ENCODE measurements at places on chromosomes 12 and 14. TPM values are rescaled to one million over a fixed set of nuclear protein-coding genes. Genes with fewer than 3 reads are reported as not detected.
A peak's percentile ranks its signal among the peaks of the same experiment; 100 is the strongest.

IL22 gene
- not detected for total RNA-seq

CLBA1 gene
- 22.3 TPM for total RNA-seq

SAMD4A gene
- 26.6 TPM for total RNA-seq

GPR162 gene
- total RNA-seq = 36.0 TPM

TMEM30B gene
- total RNA-seq = 24.3 TPM

BEST3 gene
- total RNA-seq = 0.52 TPM

CATSPERB gene
- total RNA-seq = 9.0 TPM

TOMM20L gene
- not detected for total RNA-seq

MYF5 gene
- not detected for total RNA-seq

RNASE3 gene
- not detected for total RNA-seq

RILPL2 gene
- 12.2 TPM for total RNA-seq

LMBR1L gene
- total RNA-seq = 70.1 TPM

DNA sequence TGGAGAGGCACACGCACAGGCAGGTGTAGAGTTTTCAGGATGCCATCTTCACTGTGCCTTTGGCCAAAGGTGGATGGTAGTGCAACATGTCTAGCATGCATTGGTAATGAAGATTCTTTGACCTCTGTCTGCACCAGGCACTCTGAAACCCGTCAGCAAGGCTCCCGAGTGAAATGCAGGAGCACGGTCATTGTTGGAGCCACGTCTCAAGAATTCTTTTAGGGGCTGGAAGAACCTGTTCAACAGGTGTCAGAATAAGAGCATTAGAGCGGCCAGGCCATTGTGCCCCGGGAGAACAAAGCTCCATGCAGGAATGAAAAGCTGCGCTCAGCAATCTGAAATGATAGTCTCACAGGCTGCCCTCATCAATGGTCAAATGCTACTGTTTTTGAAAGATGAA lies 40.2 kb upstream of the DICER1 start:
- H3K4me3 ChIP-seq = no peak overlapping the region
- H3K27ac ChIP-seq = no peak overlapping the region
- no peaks in the 10 kb centered on the region for H3K27me3 ChIP-seq
- H3K36me3 ChIP-seq = no peaks in the 10 kb centered on the region
- H3K4me1 ChIP-seq = peaks cover 4% of the 10 kb centered on the region

DNA sequence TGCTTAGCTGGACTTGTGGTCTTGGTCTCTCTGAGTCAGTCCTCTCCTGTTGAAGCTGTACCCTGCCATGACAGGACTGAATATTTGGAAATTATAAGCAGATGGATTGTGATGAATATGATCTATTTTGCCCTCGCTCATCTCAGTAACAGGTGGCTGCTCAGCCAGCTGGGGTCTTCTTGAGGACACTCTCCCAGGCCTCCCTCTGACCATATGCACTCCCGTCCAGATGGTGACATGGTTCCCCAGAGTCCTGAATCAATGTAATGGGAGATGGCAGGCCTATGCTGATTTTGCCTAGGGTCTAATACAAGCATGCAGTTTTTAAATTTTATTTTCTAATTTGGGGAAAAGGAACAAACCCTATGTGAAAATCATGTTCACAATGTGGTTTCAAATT lies 63.1 kb upstream of the TRHDE start:
- H3K27ac ChIP-seq = no peak overlapping the region
- no peak overlapping the region for H3K4me3 ChIP-seq
- no peaks in the 10 kb centered on the region for H3K36me3 ChIP-seq
- no peak for DNase-seq

GRCh38 chr14:99755068-99755405 lies 38.2 kb upstream of the EML1 start:
- peaks cover 10% of the 10 kb centered on the region for H3K4me1 ChIP-seq
- no peaks in the 10 kb centered on the region for H3K27me3 ChIP-seq
- H3K4me3 ChIP-seq = no peak overlapping the region
- no peaks in the 10 kb centered on the region for H3K36me3 ChIP-seq

- no peak overlapping the region for H3K4me3 ChIP-seq
- peaks cover 28% of the 10 kb centered on the region for H3K4me1 ChIP-seq
These were observed 71.4 kb upstream of the SRSF5 start for GRCh38 chr14:69695322-69696203.

DNA sequence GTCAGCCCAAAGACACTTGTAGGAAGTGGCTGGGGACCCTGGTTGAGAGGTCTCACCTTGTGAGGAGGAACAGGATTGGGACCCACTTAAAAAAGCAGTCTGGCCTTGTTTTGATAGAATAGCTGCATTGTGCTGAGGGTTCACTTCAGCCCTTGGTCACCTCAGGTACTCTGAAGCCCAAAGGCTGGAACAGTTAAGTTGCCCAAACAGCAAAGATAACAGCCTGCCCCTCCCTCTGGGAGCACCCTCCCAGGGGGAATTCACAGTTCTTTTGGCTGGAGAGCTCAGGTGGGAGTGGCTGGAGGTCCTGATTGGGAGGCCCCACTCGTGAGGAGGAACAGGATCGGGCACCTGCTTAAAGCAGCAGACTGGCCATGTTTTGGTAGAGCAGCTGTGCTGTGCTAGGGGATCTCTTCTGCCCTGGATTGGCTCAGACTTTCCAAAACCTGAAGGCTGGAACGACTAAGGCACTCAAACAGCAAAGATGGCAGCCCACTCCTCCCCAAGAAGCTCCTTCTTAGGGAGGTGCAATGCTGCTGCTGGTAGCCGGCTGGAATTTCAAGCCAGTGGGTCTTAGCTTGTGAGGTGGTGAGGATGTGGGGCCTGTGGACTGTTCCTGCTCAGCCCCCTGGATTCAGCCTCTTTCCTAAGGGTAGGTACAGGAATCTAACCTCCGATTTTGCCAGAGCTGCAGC lies 143.8 kb upstream of the SLC38A2 start:
- DNase-seq = no peak
- H3K27me3 ChIP-seq = no peaks in the 10 kb centered on the region
- H3K4me3 ChIP-seq = no peak overlapping the region
- H3K36me3 ChIP-seq = no peaks in the 10 kb centered on the region
- peaks cover 20% of the 10 kb centered on the region for H3K4me1 ChIP-seq
- H3K27ac ChIP-seq = no peak overlapping the region

DNA sequence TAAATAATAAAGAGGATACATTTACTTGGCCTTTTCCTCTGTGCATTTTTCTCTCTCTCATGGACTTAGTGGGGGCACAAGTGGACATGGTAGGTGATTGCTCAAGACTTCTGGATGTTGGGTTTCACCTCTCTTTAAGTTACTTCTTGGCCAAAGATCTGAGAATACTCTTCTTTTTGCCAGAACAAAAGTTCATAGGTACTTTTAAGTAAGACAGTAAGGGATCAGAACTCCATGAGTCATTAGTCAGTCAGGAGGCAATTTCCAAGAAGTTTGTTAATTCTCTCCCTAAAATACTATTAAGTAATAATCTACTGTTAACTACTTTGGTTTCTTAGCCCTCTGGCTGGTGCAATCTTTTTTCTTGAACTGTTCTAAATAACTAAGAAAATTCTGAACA lies 84.2 kb downstream of the GRIP1 start:
- DNase-seq = no peak
- no peak overlapping the region for H3K27ac ChIP-seq

- H3K27me3 ChIP-seq = no peaks in the 10 kb centered on the region
- no peaks in the 10 kb centered on the region for H3K36me3 ChIP-seq
- no peak overlapping the region for H3K27ac ChIP-seq
- DNase-seq = no peak
These were observed 26.4 kb downstream of the PTPRQ start for GRCh38 chr12:80470403-80470802.

GRCh38 chr12:6936636-6937480 lies 6.8 kb upstream of the RNU7-1 start:
- H3K4me1 ChIP-seq = peaks cover 11% of the 10 kb centered on the region
- H3K27ac ChIP-seq = peak overlapping the region; percentile 85
- DNase-seq = no peak

- H3K4me1 ChIP-seq = no peaks in the 10 kb centered on the region
- no peak for DNase-seq
- H3K36me3 ChIP-seq = peaks cover 22% of the 10 kb centered on the region
- H3K27me3 ChIP-seq = no peaks in the 10 kb centered on the region
These were observed 47.5 kb downstream of the C14orf132 start for GRCh38 chr14:96086574-96087077.

DNA sequence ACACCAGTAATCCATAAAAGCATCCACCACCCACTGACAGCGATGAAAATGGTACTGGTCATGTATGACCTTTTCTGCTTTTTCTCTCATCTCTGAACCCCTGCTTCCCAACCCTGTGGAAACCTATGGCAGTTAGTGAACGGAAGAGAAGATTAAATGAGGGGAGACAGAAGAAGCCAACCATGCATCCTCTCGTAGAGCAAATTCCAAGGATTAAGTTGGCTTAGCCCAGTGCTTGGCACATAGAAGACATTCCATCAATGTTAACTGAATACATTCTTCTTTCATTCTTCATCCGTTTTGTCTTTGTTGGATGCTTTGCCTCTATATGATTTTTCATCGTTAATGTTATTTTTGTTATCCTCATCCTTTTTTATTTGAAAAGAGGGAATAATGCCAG lies 339.7 kb upstream of the FLRT2 start:
- H3K27ac ChIP-seq = no peak overlapping the region
- no peaks in the 10 kb centered on the region for H3K36me3 ChIP-seq
- no peak for DNase-seq
- no peaks in the 10 kb centered on the region for H3K4me1 ChIP-seq

DNA sequence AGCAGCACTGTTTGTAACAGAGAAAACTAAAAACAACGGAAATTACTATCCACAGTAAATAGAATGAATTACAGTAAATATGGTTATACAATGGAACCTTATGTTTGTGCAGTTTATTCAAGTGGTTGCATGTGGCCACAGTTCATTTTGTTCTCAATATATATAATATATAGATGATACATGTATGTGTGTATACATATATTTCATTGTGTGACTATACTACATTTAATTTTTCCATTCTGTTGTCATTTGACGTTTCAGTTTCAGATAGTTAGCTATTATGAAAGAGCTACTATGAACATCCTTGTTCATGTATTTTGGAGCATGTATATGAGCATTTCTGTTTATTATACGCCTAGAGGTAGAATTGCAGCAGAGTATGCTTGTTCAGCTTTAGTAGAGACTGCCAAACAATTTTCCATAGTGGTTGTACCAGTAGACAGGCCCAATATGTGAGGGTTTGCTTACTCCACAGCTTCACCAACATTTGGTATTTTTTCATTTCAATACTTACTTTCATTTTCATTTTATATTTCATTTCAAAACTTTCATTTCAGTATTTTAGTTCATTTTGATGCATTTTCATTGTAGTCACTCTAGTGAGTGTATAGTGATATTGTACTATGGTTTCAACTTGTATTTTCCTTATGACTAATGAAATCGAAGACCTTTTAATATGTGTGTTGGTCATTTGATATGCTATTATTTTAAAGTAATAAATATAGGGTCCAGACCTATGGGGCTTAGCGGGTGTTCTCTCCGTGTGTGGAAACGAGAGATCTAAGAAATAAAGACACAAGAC lies 141.5 kb upstream of the FGD4 start:
- no peaks in the 10 kb centered on the region for H3K27me3 ChIP-seq
- H3K27ac ChIP-seq = no peak overlapping the region
- H3K4me3 ChIP-seq = no peak overlapping the region
- H3K4me1 ChIP-seq = peaks cover 4% of the 10 kb centered on the region

DNA sequence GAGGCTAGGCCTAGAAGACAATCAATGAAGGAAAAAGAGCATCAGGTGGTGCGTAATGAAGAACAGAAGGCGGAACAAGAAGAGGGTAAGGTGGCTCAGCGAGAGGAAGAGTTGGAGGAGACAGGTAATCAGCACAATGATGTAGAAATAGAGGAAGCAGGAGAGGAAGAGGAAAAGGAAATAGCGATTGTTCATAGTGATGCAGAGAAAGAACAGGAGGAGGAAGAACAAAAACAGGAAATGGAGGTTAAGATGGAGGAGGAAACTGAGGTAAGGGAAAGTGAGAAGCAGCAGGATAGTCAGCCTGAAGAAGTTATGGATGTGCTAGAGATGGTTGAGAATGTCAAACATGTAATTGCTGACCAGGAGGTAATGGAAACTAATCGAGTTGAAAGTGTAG lies 5.5 kb downstream of the PNN start:
- H3K4me1 ChIP-seq = peaks cover 8% of the 10 kb centered on the region
- peaks cover 63% of the 10 kb centered on the region for H3K36me3 ChIP-seq
- no peak for DNase-seq
- H3K27ac ChIP-seq = no peak overlapping the region
- no peaks in the 10 kb centered on the region for H3K27me3 ChIP-seq

DNA sequence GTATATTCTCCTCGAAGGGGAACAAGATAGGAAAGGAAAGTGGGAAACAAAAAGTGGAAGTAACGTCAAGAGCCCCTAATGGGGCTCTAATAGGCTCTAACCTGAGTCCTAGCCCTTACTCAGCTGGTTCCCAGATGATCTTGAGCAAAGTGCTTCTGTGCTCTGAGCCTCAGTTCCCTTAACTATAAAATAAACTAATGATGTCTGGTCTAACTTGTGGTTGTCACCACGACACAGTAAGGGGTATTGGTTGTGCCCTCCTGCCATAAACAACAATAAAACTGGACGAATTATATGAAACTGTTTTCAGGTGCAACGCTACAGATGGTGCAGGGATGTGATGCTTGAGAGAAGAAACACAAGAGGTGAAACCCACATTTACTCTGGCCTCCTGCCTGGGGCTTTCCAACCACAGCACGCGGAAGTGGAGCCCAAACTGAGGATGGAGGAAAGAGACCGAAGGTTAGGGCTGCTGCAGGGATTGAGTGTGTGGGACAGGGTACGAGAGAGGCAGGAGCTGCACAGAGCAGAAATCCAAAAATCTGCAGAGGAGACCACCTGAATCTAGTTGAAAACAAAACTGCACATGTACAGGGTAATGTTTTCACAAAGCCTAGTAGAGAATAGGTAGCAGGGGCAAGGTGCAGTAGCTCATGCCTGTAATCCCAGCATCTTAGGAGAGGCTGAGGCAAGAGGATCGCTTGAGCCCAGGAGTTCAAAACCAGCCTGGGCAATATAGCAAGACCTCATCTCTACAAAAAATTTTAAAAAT lies 45.6 kb upstream of the BCL2L14 start:
- H3K27ac ChIP-seq = no peak overlapping the region
- no peaks in the 10 kb centered on the region for H3K4me1 ChIP-seq
- H3K27me3 ChIP-seq = no peaks in the 10 kb centered on the region
- DNase-seq = no peak
- H3K4me3 ChIP-seq = no peak overlapping the region

- H3K27ac ChIP-seq = no peak overlapping the region
- peaks cover 3% of the 10 kb centered on the region for H3K27me3 ChIP-seq
- no peaks in the 10 kb centered on the region for H3K4me1 ChIP-seq
- no peaks in the 10 kb centered on the region for H3K36me3 ChIP-seq
- no peak for DNase-seq
- H3K4me3 ChIP-seq = no peak overlapping the region
These were observed 32.8 kb upstream of the CMKLR1 start for GRCh38 chr12:108371801-108372344.

GRCh38 chr14:72962829-72963312 lies 36.6 kb downstream of the DCAF4 start:
- no peak overlapping the region for H3K27ac ChIP-seq
- H3K4me3 ChIP-seq = no peak overlapping the region
- no peaks in the 10 kb centered on the region for H3K27me3 ChIP-seq
- DNase-seq = no peak
- peaks cover 4% of the 10 kb centered on the region for H3K36me3 ChIP-seq

- no peak overlapping the region for H3K27ac ChIP-seq
- H3K36me3 ChIP-seq = no peaks in the 10 kb centered on the region
- no peak for DNase-seq
- H3K4me1 ChIP-seq = no peaks in the 10 kb centered on the region
These were observed 19.6 kb downstream of the PELI2 start for GRCh38 chr14:56137849-56138248.
